ENCODE measurements at places on chromosomes 11 and 22.

DNA sequence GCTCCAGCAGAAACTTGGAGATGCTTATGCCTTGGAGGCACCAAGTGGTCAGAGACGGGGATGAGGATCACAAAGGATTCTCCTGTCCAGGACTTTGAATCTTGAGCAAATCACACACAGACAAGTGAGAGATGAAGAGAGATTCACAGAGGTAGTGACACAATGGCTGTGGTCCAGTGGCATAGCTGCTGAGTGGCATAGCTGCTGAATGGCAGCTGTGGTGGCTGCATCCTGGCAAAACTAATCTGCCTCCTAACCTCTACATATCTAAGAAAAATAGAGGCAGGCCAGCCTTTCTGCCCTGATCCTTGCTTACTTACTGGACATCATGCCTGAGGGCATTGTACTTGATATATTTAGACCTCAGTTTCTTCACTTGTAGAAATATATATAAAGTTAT lies 102.6 kb downstream of the CD44 start:
- DNase-seq = no peak

- no peak for DNase-seq
These were observed 10.5 kb upstream of the CHRM1 start for GRCh38 chr11:62931499-62932278.

GRCh38 chr22:18905540-18906409 lies at the start of gene DGCR6:
TSS of gene DGCR6 (plus strand) at chr22:18906320. CDS start at chr22:18906375, 55 bp downstream.
- no peak for DNase-seq

- no peak for DNase-seq
These were observed 5.5 kb downstream of the JAM3 start for GRCh38 chr11:134074346-134074745.

DNA sequence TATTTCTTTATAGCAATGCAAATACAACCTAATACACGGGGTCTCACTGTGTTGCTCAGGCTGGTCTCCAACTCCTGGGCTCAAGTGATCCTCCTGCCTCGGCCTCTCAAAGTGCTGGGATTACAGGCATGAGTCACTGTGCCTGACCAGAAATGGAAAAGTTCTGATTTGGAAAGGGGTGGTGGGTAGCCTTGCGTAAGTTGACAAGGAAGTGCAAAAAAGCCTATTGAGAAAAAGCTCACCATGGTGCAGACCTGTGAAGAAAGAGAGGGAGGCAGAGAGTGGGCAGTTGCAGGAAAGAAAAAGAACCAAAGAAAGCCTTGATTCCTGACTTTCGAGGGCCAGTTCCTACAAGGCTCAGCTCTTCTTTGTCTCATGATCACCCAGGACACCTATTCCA lies 27.1 kb downstream of the AGBL2 start:
- no peak for DNase-seq

DNA sequence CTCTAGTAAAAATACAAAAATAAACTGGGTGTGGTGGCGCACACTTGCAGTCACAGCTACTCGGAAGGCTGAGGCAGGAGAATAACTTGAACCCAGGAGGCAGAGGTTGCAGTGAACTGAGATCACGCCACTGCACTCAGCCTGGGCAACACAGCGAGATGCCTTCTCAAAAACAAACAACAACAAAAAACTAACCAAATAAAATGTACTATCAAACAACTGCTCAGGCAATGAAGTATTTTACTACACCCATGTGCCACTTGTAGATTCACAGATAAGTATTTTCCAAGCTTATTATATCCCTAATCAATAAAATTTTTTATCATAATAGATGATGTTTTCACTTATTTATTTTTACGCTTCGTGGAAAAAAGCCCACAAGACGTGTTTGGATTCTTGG lies 924 bp downstream of the C11orf65 start:
- no peak for DNase-seq

- peak; percentile 60 for DNase-seq
These were observed 19.3 kb downstream of the ENDOD1 start for GRCh38 chr11:95108671-95109551.

- DNase-seq = no peak
These were observed 74.9 kb downstream of the DEPDC5 start for GRCh38 chr22:31828739-31829138.

- no peak for DNase-seq
These were observed 28.9 kb downstream of the CELSR1 start for GRCh38 chr22:46508491-46508999.

DNA sequence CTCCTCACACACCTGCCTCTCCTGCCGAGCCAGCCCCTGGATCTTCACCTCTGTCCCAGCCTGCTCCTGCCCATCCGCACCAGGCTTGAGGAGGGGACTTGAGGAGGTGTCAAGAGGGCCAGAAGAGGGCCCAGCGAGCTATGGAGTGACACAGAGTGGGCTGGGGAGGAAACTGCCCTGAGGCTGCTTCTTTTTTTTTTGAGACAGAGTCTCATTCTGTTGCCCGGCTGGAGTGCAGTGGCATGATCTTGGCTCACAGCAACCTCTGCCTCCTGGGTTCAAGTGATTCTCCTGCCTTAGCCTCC lies 21.9 kb upstream of the CDON start:
- no peak for DNase-seq

DNA sequence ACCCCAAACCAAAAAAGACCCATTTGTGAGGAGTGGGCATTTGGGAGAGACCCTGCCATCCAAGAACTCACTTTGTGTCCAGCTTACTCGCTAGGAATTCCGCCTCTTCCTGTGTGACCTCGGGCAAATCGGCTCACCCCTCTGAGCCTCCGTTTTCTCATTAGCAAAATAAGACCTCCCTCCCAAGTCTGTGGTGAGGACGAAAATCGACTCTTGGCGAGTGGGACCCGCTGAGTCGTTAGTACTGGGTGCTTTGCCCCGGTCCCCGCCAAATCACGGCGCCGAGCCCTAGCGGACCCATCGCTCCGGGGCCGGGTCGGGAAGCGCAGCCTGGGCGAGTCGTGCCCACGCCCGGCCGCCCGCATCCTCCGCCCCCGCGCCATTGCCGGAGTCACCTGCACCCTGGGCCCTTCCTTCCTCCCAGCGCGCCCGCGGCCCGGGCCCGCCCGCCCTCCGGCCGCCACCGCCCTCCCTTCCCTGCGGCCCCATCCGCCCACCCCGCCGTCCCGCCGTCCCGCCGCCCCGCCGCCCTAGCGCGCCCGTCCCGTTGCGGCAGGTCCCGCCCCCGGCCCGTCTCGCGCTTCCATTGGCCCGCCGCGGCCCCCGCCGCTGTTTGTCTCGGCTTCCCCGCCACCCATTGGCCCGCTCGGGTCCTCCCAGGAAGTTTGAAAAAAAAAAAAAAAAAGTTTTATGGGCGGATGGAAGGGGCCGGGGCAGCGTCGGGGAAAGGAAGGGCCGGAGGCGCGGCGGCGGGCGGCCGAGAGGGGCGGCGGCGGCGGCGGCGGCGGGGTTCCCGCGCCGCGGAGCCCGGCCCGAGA lies 48.9 kb downstream of the TRIOBP start:
- DNase-seq = peak; percentile 92

GRCh38 chr11:117098269-117099232 lies at the start of gene SIK3:
TSS of gene SIK3 (minus strand) at chr11:117098428. CDS start at chr11:117098415, 13 bp downstream.
- DNase-seq = peak; percentile 98

DNA sequence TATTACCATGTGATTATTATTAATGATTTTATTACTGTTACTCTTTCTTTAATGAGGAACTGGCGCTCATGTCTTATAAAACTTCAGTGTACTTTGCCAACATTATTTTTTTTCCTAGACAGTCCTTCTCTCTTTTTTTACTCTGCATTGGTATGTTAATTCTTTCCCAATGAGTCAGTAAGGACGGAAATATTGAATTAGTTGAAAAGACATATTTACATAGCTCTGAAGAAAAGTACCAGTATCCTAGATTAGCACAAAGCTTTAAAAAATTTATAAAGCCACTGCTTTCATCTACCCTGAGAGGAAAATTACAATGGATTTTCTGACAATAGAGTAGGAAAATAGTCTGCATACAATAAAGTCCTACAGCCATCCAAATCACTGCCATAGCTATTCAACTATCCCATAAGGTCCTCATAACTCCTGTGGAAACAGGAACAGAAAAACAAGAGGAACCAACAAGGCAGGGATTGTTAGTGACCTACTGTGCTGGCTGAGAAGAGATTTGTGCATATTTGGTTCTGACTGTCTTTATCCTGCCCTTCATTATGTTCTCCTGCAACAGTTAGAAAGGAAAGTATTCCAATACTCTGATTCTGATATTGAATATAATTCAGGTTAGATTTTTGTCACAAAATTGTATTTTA lies 314.4 kb downstream of the AASDHPPT start:
- DNase-seq = no peak

- DNase-seq = peak; percentile 25
These were observed 38.1 kb downstream of the DIXDC1 start for GRCh38 chr11:111975076-111975806.

DNA sequence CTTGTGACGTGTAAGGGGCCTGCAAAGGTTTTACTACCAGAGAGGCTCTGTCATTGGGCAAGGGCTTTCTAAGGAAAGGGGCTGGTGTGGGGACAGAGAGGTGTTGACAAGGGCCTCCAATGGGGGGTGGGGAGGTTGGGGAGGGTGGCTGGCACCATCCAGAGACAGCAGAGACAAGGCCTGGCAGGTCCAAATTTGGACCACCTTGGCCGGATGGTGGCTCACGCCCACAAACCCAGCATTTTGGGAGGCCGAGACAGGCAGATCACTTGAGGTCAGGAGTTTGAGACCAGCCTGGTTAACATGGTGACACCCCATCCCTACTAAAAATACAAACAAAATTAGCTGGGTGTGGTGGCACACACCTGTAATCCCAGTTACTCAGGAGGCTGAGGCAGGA lies 2.2 kb upstream of the CHRM4 start:
- DNase-seq = no peak

DNA sequence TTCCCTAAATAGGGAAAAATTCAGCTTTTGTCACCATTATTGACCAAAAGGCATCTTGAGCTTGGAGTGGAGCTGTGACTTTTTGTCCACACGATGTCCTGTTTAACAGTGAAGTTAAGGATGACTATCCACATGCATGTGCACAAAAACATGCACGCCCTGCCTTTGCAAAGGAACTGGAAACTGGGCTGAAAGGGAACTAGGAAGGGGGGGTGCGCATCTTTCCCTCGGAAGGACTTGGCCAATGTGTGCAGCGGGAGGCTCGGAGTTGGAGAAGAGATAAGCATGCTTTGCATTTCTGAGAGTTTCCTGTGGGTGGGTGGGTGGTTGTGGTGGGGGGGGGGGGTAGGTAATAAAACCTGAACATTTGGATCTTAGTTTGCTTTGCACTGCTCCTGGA lies 411 bp upstream of the KIRREL3 start:
- no peak for DNase-seq

DNA sequence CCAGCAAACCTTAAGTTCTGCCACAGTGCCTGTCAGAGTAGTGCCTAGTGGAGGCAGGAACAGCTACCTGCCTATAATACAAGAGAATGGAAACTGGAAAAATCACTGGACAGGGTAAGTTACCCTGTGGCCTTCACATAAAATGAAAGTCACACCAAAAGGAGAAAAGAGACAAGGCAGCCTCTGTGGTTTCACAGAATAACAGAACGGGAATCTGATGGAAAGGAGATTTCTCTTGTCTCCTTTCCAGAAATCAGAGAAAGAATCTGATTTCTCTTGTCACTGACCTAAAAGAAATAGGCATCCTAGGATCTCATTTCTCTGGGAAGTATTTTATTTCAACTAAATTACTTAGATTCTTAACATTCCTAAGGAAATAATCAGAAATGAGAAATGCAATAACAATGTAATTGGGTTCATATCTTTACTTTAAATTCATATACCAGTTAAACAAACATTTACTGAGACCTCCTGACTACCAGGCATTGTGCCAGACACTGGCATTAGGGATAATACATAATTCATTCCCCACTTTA lies 41.6 kb downstream of the PRCP start:
- DNase-seq = no peak

GRCh38 chr22:45731041-45731797 lies 59.6 kb downstream of the ATXN10 start:
- DNase-seq = no peak

DNA sequence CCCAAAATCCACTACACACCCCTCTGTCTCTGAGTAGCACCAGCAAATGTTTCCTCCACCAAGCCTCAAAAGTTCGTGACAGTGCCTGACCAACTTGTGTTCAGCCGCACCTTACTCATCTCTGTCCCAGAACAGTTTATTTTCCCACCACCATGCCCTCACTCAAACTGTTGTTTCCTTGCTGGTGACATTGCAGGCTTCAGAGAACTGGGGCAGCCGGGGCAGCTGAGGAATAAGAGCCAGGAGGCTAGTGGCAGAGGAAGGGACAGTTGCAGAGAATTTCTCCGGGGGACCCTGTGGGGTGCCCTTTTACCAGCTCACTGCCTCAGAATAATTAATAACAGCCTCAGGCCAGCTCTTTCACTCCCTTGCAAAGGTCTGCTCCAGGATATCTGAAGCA lies 709 bp upstream of the KCNE3 start:
- no peak for DNase-seq

- DNase-seq = peak; percentile 98
These were observed 252.0 kb downstream of the CTTN start for GRCh38 chr11:70650075-70650909.

DNA sequence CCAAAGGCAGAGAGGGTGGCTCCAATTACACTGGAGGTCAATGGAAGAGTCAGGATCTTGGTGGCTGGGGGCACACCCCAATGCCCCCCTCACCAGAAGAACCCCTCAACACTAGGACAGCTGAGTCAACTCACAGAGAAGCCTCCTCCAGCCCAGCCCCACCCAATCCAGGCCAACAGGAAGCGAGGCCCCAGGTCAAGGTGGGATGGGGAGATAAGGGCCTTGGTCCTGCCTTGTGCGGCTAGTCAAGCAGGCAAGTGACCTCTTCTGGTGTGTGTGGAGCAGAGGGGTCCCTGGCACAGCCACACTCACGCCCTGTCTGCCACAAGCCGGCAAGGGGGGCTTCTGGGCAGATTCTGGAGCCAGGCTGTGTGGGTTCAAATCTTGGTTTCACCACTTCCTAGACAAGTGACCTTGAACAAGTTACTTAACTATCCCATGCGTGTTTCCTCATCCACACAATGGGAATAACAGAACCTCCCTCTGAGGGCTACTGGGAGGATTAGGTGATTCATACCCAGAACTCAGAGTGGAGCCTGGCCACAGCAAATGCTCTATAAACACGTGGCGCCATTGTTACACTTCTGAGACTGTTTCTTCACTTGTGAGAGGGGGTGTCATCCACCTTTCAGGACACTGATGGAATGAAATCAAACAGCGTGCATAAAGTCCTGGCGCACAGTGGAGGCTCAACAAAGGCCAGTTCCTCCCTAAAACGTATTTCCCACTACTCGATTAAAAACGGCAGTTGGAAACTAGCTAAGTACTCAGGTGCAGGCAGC lies 3.2 kb downstream of the TTLL12 start:
- DNase-seq = peak; percentile 85

- DNase-seq = no peak
These were observed 78.9 kb downstream of the CELSR1 start for GRCh38 chr22:46458525-46458924.

- DNase-seq = peak; percentile 71
These were observed 59.0 kb downstream of the CEP57 start for GRCh38 chr11:95849087-95849825.

DNA sequence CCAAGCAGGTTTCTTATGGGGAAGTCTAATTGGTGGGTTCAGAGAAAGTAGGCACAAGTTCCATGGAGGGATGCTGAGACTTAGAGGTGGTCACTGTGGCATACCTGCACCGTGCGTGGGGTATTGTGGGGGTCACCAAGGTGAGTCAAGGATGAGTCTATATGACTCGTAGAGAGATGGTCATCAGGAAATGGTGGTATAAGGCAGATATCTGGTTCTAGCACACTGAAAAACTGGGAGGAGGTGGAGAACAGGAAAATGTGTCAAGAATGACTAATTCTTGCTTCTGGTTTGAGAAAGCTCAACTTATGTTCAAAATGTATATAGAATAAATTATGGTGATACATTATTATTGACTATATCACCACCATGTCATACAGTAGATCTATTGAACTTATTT lies 258.1 kb downstream of the RAB38 start:
- DNase-seq = no peak

- DNase-seq = no peak
These were observed 21.3 kb downstream of the TNKS1BP1 start for GRCh38 chr11:57303280-57303989.

Measured in OCI-M1 (cell line).